ENCODE measurements at places on chromosomes 12 and 14. TPM values are rescaled to one million over a fixed set of nuclear protein-coding genes. Genes with fewer than 3 reads are reported as not detected.

Gene TCL1A
- not detected for total RNA-seq

Gene ANO2
- not detected for total RNA-seq

Gene FGF23
- not detected for total RNA-seq

Gene AQP6
- not detected for total RNA-seq

Gene SPX
- 0.29 TPM for total RNA-seq

Gene RIMBP2
- not detected for total RNA-seq
